Stimulated activated CD8-positive, alpha-beta memory T cell treated with anti-CD3 and anti-CD28 coated beads, Interleukin-12 subunit alpha, Interleukin-12 subunit beta, amount 100 ng/mL, for 1 hour (primary cell): ENCODE measurements at places on chromosomes 5 and 9.

GRCh38 chr9:106307670-106308069, 555.3 kb upstream of the ZNF462 start:
- DNase-seq, result no peak

DNA sequence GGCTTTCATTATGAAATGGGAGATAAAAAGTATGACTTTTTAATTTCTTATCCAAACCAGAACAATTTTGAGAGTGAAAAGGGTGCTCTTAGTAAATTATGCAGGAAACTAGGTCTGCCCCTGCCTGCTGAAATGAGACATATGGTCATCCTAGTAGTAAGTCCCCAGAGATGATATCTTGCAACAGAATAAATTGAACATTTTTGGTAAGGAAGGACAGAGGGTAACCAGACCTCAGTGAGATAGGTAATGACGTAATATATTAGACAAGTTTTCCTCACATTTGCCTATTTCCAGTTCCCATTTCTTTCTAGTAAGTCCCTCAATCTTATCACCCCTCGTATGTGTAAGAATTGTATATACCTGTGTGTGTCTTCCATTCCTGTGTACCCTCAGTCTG, 91.8 kb downstream of the EQTN start:
- no peak for DNase-seq

GRCh38 chr5:85651731-85652130, 966.0 kb upstream of the COX7C start:
- DNase-seq, result no peak

DNA sequence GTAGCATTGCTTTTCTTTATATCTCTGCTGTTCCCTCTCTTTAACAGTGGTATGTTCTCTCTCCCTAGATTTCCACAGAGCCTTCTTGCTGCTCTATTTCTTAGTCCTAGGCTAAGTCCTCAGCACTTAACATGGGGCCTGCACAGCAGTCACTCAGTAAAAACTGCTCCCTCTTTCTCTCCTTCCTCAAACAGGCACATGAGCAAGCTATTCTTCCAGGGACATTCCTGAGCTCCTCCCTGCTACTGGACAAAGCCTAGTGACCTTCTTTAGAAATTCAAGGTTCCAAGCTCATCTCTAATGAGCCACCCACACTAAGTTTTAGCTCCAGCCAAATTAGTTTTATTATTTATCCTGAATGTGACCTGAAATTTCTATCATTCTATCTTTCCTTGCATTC, 39.5 kb downstream of the TRIM32 start:
- no peak for DNase-seq

DNA sequence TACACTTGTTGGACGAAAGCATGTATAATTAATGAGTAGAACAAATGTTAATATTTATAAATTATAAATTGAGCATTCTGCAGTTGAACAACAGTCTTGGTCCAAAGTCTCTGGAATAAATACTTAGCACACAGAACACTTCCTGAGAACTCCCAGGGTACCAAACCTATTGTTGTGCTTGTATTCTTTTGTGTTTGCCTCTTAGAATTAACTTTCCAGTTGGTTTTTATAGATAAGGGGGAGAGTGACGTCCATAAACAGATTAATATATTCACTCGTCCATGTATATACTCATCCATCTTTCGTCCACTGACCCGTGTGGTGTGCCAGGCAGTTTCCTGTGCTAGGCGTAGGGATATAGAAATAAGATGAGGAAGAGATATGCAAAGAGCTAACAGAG, 62.3 kb upstream of the TGFBR1 start:
- DNase-seq, result no peak

DNA sequence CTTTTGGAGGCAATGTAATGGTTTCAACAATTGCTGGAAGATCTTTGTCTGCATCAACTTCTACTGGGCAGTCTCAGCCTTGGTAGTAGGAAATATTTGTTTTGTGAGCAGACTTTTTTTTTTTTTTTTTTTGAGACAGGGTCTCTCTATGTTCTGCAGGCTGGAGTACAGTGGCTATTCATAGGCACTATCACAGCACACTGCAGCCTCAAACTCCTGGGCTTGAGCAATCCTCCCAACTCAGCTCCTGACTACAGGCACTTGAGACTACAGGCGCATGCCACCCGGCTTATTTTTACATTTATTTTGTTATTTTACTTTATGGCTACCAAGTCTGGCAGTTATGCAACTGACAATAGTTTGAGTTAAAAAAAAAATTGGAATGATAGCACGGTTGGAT, 187.3 kb downstream of the SNX18 start:
- DNase-seq, result no peak

DNA sequence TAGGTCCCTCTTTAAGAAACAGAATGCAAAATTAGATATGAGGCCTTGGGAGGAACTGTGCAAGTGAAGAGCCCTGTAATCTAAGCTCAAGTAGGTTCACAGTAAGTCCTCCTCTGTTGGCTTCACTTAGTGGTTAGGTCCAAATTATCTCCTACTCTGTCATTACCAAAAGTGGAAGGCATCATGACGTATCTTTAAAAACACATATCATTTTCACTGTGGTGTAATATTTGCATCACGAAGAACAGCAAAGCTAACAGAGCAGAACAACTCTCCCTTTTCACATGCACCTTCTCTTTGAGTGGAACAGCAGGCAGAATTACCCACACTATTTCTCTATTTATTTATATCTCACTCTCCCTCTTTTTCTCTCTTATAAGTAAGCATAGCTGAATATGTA, 240.5 kb upstream of the CCNH start:
- no peak for DNase-seq

GRCh38 chr5:59069438-59070079, 486.7 kb downstream of the RAB3C start:
- no peak for DNase-seq

DNA sequence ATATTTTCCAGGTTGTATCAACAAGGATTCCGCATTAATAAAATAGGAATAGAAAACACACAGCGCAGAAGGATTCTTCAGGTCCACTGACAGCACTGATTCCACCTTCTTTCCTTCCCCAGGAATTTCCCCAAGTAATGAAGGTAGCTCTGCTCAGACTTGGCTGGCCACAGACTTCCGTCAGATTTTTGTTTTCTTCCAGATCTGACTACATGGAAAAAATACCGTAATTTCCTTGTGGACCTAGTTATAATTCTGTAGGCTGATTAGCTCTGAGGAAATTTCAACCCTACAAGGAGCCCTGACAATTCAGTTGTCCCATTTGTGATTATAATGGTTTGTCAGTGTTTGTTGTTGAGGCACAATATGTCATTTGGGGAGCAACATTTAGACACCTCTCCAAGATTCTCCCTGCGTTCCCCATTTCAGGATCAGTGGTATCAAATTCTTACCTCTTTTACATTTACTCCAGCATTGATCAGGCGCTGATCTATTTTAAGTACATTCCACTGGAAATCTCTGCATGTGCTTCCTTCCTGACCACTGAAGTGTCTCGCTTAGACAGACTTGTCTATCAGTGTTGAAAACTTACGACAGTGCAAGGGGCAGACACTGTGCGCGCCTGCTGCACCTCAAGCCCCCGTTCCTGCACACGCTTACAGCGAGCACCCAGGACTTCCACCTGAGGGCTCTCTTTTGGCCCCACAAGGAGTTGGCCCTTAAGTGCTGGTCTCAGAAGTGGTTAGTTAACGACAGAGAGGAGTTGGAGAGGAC, 94.8 kb downstream of the LHFPL2 start:
- no peak for DNase-seq

- DNase-seq, result no peak
Observed at GRCh38 chr9:134547161-134548100, 94.2 kb upstream of the COL5A1 start.

DNA sequence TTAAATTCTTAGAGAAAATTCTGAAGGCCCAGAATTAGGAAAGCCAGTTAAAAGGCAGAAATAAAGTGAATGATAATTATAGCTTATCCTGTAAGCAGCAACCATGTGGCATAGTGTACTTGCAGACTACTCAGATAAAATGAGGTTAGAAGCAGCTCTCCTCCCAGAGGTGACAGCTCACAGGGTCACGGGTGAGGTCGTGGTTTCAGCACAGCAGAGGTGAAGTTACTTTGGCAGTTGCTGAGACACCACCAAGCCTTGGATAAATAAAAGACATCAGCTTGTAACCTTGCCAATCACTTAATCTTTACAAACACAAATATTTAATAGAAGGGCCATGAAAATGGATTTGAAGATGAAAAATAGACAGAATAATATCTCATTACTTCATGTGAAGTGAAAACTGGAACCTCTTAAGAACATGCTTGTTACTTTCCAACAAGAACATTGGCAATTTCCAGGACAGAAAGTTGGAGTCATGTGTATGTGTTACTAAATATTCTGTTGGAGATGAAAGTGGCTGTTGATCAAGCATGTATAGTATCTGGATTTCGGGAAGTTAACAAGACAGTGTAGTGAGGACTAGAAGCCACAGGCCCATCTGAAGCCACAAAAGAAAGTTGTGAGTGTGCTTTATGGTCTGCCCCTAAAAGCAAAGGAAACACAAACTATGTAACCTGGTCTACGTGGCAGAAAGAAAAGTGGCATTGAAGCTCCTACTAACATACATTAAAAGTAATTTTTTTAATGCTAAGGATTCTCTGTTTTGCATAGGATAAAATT, 134.4 kb downstream of the ERCC6L2 start:
- peak; percentile 55 for DNase-seq
